ENCODE measurements at places on chromosomes 3 and 15.

DNA sequence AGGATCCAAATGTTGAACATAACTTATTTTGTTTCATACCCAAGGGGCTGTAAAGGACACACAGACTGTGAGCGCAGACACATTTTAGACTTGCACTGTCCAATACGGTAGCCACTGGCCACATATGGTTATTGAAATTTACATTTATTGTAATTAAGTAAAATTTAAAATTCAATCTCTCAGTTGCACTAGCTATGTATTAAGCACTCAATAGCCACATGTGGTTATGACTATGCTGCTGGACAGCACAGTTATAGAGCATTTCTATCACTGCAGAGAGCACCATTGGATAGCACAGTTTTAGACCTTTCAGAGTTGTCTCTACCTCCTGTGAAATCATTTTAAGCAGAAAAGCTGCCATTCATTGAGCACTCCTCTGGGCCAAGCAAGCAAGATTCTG lies 204.3 kb downstream of the ADAMTS9 start:
- DNase-seq = no peak

DNA sequence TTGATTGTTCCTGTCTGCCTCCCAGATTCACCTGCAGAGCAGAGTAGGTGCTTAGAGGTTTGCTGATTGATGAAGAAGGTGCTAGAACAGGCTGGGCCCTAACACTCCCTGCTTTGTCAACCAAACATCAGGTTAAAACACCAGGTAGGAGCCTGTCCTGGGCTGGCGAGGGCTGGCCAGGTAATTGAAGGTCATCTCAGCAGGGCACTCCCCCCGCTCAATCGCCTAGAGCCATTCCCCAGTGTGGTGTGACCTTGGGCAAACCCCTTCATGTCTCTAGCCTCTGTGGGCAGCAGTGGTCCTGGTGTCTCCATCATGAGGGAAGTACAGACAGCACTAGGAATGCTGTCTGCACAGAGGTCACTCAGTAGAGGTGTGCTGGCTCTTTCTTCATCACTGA lies 88.3 kb downstream of the KLF15 start:
- DNase-seq = no peak

DNA sequence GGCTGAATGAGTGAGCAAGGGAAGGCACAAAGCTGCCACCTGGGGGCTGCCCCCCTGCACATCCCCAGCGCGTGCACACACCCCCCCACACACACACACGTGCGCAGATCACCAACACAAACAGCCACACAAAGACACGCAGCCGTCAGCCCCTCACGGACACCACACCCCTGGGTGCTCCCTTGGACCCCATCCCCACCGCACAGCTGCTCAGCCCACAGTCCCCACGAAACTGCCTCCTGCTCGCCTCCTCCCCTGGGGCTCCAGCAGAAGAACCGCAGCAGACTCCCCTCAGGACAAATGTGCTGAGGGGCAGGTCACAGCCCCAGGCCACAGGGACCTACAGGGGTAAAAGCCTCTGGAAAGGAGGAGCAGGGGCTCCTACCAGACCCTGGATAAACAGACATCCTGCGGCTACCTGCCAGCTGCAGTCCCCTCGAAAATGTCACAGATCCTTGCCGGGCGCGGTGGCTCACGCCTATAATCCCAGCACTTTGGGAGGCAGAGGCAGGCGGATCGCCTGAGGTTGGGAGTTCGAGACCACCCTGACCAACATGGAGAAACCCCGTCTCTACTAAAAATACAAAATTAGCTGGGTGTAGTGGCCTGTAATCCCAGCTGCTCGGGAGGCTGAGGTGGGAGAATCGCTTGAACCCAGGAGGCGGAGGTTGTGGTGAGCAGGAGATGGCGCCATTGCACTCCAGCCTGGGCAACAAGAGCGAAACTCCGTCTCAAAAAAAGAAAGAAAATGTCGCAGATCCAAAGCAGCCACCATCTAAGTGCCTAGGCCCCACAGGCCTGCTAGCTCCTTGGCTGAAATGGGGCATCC lies 6.5 kb downstream of the TWF2 start:
- peak; percentile 68 for DNase-seq

- DNase-seq = no peak
Measured at GRCh38 chr3:113695431-113695785, 1.0 kb downstream of the USF3 start.

- no peak for DNase-seq
Measured at GRCh38 chr3:156350781-156351180, 204.1 kb downstream of the SSR3 start.

DNA sequence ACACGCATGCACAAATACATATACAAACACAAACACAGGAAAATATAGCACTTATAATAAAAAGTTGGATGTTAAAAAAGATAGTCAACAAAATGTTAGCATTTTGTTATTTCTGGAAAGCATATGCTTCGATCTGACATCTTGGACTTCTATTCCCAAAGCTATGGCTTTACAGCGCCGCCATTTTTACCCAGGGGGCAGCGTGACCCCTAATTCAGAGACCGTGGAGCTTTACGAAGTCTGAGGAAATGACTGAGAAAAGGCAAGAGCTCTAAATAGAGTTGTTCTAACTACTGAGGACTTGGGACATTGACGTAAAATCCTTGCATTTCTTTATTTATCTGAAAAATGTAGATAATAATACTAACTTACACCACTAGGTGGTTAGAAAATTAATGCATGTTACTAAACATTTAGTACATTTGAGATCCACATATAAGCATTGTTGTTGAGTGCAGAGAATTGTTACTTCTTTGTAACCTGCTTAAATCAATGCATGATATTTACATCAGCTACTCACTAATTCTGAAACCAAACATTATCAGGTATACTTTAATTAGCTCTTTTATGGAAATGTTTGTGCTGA lies 155.4 kb downstream of the TP63 start:
- no peak for DNase-seq

- DNase-seq = no peak
Measured at GRCh38 chr15:90261811-90262210, 3.7 kb upstream of the NGRN start.

GRCh38 chr15:58985443-58985842 lies 2.0 kb upstream of the RNF111 start:
- no peak for DNase-seq

DNA sequence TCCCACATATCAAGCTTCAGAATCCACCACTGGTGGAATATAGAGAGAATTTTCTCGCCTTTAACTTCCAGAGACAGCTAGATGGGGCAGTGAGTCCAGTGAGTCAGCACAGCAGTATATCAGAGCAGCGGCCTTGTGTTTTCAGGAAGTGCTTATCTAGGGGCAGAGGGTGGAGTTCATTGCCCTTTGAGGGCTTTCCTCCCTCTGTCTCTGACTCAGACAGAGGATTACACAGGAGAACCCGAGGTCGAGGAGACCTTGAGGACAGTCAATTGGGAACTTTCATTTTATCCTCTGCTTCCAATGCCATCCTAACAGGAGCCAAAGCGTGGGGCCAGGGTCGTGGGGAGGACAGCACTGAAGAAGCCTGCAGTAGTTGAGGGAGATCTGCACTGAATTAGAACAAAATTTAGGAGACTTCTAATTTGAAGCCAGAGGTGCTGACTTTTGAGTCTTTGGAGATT lies 109.6 kb upstream of the UMPS start:
- DNase-seq = peak; percentile 51

DNA sequence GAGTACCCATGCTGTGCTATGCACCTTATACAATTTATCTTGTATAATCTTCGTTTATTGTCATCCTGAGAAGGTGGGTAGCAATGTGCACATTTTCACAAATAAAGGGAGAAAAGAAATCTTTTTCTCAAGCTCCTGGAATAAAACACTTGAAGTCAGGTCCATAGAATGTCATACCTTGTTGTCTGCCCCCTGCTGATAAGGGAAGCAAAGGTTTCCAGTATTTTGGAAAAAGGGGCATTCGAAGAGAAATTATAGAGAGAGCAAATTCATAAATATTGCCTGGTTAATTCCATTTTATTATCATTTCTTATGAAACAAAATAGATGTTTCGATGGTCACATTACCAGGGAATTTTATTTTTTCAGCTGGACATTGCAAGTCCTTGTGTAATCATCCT lies 277.8 kb downstream of the RAP2B start:
- no peak for DNase-seq

DNA sequence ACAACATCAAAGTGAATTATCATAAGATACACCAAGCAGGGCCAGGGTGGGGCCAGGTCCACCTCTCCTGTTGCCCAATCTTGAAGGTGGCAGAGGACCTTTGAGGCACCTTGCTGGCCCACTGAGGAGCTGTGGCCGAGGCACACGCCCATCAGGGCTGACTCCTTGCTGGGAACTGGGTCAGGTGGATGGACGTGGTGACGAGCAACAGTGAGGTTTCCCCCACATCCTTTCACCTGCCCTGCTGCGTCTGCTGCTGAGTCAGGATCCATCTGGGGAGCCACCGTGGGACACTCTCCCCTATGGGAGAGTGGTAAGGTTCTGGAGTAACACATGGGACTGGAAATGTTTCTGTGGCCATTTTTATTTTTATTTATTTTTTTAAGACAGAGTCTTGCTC lies 17.3 kb upstream of the FURIN start:
- DNase-seq = peak; percentile 62

DNA sequence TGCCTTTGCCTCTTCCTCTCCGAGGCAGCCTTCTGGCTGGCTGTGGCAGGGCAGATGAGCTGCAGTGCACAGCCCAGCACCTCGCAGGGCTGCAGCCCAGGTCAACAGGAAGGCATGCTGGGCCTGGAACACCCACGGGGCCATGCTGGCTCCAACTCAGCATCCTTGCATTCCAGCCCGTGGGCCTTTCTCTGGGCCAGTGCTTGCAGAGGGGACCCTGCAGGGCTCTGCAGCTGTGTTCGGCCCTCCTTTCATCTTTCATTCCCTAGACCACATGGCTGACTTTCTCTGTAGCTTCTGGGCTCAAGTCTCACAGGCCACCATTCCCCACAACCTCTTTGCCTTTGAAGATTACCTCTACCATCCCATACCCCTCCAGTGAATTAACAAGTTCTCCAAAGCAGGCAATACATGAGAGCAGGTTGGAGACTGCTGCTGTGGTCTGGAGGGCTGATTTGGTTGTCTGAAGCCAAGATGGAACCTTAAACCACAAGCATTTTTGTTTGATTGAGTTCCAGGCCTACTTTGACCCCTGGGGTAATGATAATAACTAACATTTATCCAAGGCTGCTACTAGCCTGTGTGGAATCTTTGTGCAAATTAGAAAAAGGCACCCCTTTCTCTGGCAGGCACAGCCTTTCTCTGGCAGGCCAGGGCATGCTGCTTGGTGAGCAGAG lies 5.9 kb downstream of the FAM131A start:
- DNase-seq = no peak

Data from activated naive CD4-positive, alpha-beta T cell treated with anti-CD3 and anti-CD28 coated beads, Interleukin-2, amount 10 ng/mL, durations not matched to agents 7 days and 5 days (primary cell).